ENCODE measurements at places on chromosomes 5 and 9.

GRCh38 chr5:88879724-88880123 is 3.3 kb downstream of the MEF2C start:
- no peak for DNase-seq

GRCh38 chr5:127595484-127596368 is 53.2 kb upstream of the CTXN3 start:
- no peak for DNase-seq

DNA sequence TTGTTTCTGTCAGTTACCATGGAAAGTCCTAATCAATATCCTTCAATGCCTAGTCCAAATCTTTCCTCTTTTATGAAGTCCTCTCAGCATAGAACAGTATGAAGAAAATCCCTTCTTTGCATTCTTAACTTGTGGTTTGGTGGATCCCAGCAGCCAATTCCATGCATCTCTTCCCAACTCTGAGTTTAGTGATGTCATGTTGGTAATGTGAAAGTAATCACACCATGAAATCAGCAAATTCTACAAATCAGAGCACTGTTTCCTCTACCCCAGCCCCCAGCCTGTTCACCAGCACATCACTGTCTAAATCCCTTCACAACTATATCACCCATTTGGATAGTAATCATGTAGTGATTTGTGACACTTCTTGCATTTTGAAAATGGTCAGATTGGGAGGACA is 4.7 kb upstream of the C1QTNF2 start:
- DNase-seq, result no peak

GRCh38 chr9:109771796-109772531 is 8.0 kb upstream of the PALM2AKAP2 start:
- DNase-seq, result no peak

DNA sequence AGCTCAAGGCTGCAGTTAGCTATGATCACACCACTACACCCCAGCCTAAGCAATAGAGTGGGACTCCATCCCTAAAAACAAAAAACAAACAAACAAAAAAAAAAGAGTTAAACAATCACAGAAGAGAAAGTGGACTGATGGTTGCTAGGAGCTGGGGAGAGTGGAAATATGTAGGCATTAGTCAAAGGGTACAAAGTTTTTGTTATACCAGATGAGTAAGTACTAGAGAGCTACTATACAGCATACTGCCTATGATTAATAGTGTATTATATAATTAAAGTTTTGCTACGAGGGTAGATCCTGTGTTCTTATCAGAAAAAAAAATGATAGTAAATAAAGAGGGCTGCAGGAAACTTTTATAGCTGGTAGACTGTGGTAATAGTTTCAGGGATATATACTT is 538.6 kb downstream of the ELAVL2 start:
- no peak for DNase-seq

DNA sequence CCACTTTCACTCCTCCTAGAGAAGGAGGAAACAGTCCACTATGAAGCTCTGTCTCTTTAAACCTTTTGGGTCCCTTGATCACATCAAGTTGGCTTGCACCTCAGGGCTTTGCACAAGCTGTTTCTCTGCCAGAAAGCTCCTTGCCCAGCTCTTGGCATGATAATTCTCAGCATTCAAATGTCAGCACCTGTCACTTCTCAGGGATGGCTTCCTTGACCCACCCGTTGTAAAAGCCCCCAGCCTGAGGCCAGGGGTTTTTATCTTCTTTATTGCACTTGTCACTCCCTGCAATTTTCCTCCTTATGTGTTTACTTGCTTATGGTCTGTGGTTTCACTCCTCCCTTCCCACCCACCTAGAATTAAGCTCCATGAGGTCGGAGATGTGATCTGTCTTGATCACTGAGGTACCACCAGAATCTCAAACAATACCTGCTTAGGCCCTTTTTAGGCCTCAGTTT is 200.7 kb upstream of the TBC1D2 start:
- DNase-seq, result no peak

- no peak for DNase-seq
Observed at GRCh38 chr5:87137283-87137682, 130.4 kb upstream of the RASA1 start.

- DNase-seq, result no peak
Observed at GRCh38 chr9:96048956-96049831, 173.7 kb downstream of the ERCC6L2 start.

DNA sequence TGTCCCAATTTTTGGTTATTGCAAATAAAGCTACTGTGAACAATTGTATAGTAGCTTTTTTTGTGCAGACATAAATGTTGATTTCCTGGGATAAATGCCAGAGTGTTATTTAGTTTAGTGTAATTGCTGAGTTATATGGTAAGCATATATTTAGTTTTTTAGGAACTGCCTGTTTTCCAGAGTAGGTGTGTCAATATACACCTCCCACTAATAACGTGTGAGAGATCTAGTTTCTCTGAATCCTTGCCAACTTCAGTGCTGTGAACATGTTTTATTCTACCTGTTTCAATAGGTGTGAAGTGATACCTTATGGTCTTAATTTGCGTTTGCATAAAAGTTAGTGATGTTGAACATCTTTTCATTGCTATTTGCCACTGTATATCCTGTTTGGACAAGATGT is 9.1 kb upstream of the OR2S2 start:
- DNase-seq, result no peak

DNA sequence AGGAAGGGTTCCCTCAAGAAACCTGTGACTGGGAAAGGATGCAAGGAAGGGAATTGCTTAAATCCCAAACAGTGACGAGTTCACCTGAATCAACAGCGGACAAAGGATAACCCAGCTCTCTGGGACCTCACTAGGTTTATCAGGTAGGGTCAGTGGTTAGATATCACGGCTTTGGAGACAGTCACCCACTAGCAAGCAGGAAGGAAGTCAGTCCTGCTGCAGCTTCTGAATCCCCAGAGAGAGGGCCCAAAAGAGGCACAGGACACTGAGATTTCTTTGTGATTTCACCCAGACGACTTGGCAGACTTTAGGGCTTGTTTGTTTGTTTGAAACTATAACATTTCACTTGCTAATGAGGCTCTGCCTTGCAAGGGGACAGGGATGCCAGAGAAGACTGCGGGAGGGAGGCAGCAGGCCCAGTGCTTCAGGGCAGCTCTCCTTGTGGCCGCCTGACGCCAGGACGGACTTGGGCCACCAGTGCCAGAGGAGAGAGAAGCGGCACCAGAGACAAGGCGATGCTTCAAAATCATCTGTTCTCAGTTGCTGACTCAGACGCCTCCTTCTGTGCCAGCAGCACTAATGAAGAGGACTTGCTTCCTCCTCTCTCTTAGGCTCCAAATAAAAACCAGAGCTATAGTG is 275.6 kb upstream of the SLC30A5 start:
- no peak for DNase-seq

- no peak for DNase-seq
Observed at GRCh38 chr9:129145841-129146292, 32.2 kb downstream of the IER5L start.

GRCh38 chr5:109921735-109922380 is 232.1 kb downstream of the MAN2A1 start:
- no peak for DNase-seq

DNA sequence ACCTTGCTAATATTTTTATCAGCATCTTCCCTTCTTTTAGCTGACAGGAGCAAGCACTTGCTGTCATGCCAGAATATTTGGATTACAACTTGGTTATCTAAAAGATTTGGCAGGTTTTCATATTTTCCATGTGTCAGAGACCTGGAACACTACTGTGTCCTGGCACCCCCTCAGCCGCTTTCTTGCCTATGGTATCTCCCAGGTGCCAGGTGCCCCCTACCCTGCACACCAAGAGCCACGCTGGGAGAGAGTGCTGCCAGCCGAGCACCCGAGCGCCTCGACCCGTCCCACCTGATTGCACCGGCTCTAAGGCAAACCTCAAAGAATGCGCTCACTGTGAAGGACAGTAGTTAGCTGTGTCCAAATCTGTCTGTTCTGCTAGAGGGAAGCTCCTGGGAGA is 84.8 kb downstream of the GTF3C4 start:
- no peak for DNase-seq

GRCh38 chr5:139636975-139637408 is 11.2 kb upstream of the CXXC5 start:
- DNase-seq, result peak; percentile 48

GRCh38 chr5:62701036-62701435 is 122.4 kb downstream of the LRRC70 start:
- DNase-seq, result no peak

DNA sequence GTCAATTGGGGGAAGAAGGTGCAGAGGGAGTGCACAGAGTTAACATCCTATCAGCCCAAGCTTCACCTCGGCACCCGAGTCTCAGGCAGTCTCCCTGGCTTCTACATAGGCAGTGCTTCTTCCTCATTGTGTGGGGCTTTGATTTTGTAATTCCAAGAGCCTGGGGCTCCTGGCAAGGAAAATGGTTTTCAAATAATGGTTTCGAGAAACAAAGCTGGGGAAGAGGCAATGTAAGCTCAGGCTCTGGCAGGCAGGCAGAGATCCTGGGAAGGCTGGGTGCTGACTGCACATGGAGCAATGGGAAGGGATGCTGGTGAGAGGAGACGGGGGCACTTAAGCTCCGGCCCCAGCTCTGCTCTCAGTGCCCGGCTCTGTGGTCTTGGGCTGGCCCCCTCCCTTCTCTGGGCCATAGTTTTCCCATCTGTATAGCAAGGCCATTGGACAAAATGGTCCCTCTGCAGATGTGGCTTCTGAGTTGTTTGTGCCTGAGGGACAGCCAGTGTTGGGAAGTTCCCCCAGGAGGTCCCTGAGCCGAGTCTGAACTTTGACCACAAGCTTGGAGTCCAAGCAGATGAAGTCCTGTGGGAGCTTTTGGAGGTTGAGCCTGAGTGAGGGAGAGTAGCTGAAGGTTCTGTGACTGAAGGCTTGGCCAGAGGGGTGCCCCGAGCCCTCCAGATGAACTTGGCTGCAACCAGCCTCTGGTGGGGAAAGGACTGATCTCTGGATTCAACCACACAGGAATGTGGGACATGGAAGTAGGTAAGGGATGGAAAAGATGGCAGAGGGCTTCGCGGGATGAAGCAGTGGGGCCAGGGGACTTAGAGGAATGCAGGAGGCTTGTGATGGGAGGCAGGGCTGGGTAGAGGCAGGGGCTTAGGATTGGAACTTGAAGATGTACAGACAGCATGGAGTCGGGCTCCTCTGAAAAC is 28.5 kb upstream of the IL17B start:
- no peak for DNase-seq

DNA sequence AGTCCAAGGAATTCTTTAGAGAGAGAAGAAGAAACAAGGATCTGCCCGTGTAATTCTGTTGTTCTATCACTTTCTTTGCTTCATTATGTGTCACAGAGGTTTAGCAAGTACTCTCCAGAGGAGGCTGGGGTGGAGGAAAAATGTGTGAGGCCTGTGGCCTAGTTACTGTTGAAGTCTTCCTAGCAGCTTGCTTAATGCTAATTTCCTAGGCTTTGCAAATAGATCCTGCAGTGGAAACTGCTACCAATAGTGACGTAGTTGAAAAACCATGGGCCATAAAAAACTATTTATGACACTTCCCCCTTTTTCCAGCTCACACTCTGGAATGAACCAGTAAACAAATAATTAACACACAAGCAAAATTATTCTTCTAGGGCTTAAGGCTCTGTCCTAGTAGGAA is 27.0 kb upstream of the C9orf72 start:
- DNase-seq, result no peak

GRCh38 chr9:125302241-125302640 is 40.6 kb downstream of the GAPVD1 start:
- DNase-seq, result no peak

GRCh38 chr9:137226338-137227053 is 806 bp upstream of the RNF224 start:
- no peak for DNase-seq

DNA sequence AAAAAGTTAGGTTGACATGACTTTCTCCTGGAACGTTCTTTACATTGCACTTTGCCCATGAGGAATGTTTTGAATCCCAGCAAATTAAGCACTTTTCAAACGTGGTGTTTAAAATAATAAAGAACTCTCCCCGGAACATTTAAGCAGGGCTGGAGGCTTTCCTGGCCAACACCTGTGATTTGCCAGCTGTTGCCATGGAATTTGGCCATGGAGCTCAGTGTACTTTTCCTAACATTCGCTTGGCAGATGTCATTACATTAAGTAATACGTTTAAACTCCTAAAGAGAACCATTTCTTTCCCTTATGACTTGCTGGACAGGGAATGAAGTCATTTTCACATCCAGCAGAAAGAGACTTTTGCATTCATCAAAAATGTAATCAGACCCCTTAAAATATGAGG is 146.1 kb downstream of the GAS1 start:
- DNase-seq, result no peak

- no peak for DNase-seq
Observed at GRCh38 chr5:9098990-9099389, 446.9 kb downstream of the SEMA5A start.

DNA sequence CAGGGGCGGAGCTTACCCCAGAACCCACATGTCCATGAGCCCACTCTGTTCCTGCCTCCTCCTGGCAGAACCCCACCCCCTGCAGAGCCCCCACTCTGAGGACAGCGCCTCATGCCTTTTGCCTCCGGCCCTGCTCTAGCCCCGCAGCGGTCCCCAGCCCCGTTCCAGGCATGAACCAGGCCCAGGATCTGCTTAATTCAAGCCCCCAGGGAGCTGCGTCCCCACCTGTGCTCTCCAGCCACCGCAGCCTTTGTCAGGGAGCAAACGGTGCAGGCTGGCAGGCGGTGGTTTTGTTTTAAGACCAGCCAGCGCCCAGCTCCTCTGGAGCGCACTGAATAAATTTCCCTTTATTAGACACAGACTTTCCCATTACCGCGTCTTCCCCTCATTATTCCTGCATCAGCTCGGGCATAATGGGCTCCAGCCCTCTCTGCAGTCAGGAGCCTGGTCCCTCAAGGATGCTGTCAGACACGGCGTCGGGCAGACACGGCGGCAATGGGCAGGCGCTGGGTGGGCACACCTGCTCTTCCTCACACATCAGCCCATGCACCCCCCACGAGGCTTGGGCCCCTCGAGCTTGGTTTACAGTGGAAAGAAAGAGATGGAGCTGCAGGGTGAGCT is 137.6 kb downstream of the OLFM1 start:
- DNase-seq, result no peak

DNA sequence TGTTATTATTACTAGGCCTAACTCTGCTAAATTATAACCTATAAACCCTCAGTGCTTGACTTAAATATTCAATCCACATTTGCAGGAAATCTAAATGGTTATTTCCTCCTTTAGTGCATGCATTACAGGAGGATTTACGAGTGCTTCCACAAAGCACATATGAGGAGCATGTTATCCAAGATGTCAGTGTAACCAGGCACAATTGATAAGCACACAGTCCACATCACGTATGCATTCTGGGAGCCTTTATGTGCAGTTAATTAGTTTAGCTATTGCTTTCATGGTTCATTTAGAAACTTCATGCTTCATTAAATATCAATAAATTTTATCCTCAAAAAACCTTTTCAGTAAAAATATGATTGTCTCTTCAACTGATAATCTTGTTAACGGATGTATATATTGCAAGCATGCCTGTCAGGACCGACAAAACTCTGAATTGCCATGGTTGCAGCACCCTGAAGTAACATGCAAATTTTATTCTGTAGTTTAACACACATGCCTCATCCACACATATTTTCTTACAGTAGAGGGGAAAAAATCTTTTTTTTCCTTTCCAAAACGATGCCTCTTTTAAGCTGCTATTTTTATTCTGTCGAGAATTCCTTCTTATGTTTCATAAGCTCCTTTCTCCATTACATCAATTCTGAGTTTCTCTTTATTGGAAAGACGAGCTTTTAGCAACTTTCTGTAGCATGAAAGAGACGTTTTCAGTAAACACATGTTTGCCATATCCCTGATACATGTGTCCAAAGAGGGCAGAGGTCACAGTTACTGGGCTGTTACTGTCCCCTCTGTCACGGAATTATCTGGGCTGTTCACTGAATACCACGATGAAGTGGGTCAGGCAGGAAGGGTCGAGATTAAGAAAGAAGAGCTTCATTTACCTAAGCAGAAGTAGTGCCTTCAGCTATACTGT is 142.0 kb downstream of the GLIS3 start:
- no peak for DNase-seq

Measured in GM10248 (cell line).